ENCODE measurements at places on chromosomes 5 and 9.

DNA sequence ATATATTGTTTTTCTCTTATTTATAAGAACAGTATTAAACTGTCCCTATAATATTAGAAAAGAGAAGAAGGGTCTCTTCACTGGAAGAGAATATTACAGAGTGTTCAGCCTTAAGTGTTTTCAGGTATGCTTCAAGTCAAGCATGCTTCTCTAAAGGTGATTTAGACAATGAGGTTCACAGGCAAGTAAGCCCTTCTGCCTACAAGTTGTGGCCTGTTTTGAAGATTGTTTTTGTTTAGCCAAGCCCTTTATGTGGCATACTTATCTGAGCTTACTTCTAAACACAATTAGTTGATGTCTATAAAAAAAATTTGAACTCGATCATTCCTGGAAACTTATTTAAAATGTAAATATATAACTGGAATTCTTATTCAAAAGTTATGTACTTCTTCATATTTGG lies 343.8 kb upstream of the CDH18 start:
- DNase-seq, result no peak

DNA sequence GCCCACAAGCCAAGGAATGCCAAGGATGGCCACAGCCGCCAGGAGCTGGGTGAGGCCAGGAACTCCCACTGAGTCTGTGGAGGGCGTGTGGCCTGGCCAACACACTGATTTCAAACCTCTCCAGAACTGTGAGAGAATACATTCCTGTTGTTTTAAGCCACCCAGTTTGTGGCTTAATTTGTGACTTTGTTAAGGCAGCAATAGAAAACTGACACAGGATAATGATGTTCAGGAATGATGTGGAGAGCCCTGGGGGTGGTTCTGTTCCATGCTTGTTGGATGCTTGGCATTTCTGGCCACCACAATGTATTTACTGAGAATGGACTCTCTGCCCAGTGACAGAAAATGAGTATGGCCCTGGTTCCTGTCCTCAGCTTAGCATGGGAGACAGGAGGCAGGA lies 82.8 kb downstream of the DAP start:
- DNase-seq, result no peak

- DNase-seq, result no peak
These were observed 417.9 kb downstream of the SLCO4C1 start for GRCh38 chr5:101878190-101878589.

DNA sequence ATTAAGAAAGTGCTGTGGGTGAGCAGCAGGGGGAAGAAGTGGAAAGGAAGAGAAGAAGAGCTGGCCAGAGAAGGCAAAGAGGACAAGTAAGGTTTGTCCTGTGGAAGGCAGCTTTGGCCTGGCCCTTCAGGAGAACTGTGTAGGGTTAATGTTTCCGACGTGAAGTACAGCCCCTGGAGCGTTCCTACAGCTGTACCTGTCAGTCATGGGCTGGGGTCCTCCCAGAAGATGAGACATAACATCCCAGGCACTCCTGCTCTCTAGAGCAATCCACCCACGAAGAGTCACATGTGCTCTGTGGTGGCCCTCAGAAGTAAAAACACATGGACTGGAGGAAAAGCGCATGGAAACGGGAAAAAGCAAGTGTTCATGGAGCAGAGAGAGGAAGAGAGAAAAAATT lies 237.4 kb downstream of the CAAP1 start:
- no peak for DNase-seq

GRCh38 chr9:83920469-83920926 lies 734 bp downstream of the KIF27 start:
- DNase-seq, result no peak

GRCh38 chr9:72565535-72565934 lies 44.1 kb downstream of the TMC1 start:
- DNase-seq, result no peak

GRCh38 chr9:113603048-113603375 lies 139.5 kb downstream of the RGS3 start:
- DNase-seq, result no peak

GRCh38 chr5:60510049-60510448 lies 189.9 kb downstream of the DEPDC1B start:
- DNase-seq, result no peak

DNA sequence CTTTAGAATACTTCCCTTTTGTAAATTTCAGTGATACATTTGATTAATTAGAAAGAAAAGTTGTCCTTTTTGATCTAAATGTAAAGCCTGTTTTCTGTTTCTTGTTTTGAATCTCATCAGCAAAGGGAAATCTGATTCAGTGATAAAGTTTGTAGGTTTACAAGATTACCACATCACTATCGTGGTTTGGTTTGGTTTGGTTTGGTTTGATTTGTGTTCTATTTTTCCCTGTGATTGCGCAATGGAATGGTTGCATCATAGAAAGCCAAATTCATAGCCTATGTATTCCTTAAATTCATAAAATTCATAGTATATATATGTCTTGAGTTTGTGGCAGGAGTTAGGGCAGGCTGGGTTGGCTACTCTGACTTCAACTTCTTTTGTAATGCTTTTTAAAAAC lies 15.2 kb downstream of the SRFBP1 start:
- no peak for DNase-seq

DNA sequence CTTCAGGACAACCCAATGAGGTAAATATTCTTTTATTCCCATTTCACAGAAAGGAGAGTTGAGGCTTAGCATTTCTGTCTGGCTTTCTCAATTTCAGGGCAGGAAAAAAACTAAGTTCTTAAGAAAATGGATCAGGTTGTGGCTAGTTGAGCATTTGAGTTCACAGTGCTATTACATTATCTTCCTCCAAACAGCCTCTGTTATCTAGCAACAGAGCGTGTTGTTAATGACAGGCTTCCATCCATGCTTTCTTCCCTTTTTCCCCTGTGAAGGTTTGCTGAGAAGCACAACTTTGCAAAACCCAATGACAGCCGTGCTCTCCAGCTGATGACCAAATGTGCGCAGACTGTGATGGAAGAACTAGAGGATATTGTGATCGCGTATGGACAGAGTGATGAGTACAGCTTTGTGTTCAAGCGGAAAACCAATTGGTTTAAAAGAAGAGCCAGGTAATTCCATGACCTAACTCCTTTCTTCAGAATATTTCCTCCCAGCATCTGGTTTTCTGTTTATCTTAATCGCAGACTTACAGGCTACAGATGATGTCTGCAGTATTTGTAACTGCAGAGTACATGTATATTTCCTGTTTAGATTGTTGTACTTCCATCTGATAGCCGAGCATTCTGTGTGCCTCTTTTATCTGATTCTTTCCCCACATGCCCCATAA lies 1.5 kb downstream of the THG1L start:
- no peak for DNase-seq

GRCh38 chr5:126383776-126384175 lies 39.4 kb upstream of the GRAMD2B start:
- DNase-seq, result no peak

DNA sequence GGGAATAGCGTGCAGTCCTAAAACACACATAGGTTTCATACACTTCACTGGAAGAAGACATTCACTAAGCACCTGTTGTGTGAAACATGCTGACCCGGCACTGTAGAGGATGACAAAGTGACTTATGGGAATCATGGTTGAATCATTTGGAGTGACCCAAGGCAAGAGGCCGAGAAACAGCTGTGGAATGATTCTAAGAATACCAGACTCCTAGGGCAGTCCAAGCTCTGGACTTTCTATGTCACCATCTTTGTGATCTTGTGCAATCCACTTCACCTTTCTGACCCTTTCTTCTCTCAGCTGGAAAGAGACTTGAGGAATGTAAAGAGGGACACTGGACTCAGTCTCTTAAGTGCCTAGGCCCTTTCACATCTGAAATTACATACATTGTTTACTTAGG lies 13.1 kb downstream of the MSANTD3 start:
- DNase-seq, result no peak

DNA sequence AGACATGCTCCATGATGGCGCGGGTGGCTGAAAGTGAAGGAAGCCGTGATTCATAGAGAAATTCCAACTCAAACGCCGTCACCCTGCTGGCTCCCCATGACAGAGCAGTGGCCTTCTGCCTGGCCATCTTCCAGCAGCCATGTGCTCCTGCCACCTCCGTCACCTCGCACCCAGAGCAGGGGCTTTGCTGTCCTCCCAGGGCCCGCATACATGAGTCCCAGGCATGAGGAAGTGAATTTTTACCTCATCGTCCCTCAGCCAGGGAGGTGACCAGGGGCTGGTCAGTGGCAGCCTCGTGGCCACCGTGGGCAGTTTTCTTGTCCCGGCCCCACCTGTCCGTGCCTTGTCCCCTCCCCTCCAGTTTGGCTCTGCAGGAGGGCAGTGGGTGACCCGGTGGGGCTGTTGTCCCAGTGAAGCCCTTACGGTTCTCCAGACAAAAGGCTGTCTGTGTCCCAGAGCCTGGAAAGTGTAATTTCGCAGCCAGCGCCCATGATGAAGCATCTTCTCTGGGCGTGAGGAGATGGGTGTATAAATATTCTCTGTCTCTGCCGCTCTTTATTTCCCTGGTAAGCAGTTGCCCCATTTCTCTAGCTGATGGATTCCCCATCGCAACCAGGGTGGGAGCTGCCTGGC lies 124.0 kb upstream of the LMX1B start:
- no peak for DNase-seq

- DNase-seq, result no peak
These were observed 1.1 kb upstream of the LCN9 start for GRCh38 chr9:135661816-135662560.

DNA sequence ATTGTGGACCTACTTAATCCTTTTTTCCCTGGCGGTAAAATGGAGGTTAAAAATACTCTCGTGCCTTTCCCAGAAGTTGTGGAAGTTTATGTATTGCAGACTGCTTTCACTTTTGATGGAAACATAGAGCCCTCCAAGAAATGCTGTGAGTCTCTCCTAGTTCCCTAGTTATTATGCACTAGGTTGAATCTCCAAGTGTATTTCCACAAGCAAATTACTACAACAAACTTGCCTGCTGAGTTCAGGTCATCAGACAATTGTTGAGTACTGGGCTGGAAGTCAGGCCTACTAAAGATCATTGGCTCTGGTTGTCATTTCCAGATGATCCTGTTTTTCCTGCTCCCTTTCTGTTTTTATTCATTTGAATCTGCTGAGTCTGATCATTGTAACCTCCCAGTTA lies 104.1 kb downstream of the CD180 start:
- DNase-seq, result no peak
